GM10248 (cell line): ENCODE measurements at places on chromosomes 6 and 20.

DNA sequence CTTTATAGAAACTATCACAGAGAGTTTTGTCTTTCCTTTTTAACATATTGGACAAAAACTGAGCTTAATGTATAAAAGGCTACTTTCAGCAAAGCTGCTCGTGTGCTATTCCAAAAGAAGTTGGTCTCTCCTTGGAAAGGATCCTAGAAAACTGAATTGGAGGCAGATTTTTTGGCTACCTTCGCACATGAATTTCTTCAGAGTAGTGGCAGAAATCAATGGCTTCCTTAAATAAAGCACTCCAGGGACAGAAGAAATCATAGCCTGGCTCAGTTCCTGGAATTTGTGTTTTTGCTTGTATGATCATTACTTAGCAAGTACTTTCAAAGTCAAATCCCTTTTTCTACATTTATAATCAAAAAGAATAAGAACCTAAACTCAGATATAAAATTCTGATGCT lies 780.3 kb downstream of the PHF3 start:
- no peak for DNase-seq

- no peak for DNase-seq
Measured at GRCh38 chr6:126963077-126963809, 155.2 kb upstream of the RSPO3 start.

DNA sequence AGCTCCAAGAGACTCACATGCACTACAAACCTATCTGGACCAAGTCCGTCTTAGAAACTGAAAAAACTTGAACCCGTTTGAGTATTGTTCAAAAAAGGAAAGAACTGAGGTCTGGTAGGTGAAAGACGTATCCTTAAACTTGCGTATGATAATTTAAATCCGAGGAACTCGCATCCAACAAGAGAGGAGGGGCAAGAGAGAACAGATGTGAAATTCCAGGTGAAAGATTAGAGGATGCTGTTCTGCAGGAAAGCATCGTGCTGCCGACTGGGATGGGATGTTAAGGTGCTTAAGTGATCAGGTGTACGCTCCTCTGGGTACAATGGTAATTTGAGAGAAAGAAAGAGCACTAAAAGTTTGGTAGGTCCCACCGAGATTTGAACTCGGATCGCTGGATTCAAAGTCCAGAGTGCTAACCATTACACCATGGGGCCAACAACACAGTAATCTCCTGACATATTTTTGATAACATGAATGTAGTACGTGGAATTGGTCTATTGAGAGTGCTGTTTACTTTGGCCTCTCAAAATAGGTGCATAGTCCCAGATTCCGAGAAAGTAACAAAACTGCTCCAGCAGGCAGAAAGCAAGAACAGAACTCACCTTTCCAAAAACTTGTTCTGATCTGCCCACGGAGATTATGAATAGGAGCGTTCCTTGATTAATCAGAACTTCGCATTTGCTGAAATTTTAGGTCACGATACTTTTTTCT lies 53.5 kb upstream of the BTN3A2 start:
- DNase-seq: no peak

DNA sequence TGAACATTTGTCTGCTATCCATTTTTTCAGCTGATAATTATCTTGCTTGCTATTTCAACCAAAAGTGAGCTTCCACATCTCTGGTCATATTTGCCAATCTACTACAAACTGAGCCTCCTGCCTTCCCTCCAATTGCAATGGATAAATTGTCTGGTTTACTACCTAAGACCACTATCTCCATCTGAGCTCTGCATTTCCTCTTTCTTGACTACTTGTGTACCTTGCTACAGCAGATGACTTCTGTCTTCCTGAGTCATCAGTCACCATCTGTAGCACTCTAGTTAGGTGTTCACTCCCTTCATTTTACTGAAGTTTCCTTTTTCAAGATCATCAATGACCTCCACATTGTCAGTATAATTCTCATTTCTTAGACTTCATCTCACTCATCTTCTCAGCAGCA lies 33.5 kb upstream of the PHIP start:
- DNase-seq: no peak

DNA sequence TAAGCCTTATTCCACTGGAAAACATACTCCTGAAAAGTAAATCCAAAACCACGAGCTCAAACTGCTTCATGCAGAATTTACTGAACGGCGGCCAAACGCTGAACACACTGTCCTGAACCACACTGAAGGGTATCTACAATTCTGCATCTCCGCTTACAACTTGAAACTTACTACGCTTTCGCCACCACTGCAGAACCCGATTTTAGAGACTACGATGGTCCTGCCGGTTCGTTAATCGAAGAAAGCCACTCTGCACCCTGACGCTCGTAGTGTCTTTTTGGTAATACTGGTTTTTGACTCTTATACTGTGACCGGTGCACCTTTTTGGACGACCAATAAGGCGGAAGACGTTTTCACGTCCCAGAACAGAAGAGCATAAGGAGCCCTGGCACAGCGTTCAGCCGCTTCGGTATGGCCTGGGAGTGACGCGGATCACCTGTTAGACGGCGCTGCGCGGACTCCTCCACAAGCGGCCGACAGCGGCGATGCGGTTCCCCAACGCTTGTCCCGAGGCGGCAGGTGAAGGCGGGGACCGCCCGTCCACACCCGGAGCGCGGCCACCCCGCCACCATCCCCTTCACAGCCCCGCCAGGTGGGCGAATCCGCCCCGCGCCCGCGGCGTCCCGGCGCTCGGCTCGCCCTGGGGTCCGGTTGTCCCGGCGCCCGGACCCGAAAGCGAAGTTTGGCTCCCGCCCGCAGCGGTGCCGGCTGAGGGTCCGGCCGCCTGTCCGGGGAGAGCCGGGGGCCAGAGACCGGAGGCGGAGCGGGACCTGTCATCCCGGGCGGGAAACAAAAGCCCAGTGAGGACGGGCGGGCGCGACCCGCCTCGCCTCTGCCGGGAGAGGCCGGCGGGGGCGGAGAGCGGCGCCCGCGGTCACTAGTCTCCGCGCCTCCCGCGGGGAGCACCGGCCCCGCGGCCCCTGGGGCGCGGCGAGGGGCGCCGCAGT lies 784 bp downstream of the FKBP5 start:
- DNase-seq: peak; percentile 53

DNA sequence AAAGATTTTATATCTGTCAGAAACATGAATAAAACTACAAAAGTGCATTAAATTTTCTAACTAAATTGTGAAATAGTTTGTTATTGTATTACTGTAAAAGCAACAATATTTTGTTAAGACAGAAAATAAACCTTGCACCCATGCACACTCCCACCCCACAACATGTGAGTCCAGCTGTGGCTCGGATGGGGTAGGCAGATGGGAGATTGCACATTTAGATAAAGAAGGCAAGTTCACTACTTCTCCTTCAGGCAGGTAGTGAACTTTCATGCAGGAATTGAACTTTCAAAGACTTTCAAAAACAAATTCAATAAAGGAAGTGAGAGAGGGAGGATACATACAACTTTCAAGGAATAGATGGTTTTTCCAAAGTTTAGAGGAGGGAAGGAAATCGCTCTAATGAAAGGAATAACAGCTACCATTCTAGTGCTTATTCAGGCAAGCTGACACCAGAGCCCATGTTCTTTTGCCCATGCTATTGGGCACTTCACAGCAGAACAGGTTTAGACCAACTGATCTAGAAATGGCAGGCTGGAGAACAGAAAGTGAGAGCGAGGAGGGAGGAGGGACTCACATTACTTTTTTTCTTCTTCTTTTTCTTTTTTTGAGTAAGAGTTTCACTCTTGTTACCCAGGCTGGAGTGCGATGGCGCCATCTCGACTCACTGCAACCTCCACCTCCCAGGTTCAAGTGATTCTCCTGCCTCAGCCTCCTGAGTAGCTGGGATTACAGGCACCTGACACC lies 28.5 kb downstream of the SF3B5 start:
- peak; percentile 73 for DNase-seq

- no peak for DNase-seq
Measured at GRCh38 chr6:131792091-131792496, 15.7 kb upstream of the ENPP1 start.

- no peak for DNase-seq
Measured at GRCh38 chr6:109662192-109662591, 28.8 kb downstream of the AK9 start.

DNA sequence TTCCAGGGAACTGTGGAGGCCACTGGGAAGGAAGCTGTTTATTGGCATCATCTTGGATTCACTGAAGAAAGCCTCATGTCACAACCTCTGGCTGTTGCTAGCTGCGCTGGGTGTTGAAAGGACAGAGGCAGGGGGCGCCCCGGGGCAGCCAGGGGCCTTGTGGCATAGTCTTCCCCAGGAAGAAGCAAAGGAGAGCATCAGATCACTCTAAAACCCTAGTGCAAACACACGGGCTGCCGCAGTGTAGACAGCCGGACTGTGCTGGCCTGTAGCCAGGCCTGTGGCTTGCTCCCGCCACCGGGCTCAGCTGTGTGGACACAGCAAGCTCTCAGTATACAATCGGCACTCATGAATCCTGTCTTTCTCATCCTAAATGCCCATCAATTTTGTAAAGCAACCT lies 23.8 kb upstream of the SMOC2 start:
- no peak for DNase-seq

- no peak for DNase-seq
Measured at GRCh38 chr6:143575901-143576426, 64.4 kb upstream of the FUCA2 start.

GRCh38 chr20:1621316-1621715 lies 1.5 kb upstream of the SIRPB1 start:
- DNase-seq: peak; percentile 1

- DNase-seq: no peak
Measured at GRCh38 chr6:30875244-30876038, 8.9 kb upstream of the DDR1 start.

DNA sequence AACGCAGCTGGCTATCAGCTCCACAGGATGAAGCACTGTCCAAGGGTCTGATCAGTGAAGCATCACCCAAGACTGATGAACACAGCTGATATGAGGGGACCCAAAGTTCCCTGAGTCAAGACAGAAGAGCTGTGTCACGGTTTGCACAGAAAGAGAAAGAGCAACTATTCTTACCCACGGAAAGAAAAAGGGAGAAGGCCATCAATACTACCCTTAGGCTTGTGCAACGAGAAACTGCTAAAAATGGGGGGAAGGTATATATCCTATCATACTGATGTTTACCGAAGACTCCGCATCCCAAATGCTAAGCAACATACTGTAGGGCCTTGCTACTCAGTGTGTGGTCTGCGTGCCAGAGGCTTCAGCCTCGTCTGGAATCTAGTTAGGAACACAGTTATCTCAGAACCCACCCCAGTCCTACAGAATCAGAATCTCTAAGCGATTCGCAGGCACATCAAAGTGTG lies 665 bp downstream of the FASTKD5 start:
- no peak for DNase-seq

GRCh38 chr20:63804308-63804636 lies 26.8 kb downstream of the ZBTB46 start:
- DNase-seq: no peak

GRCh38 chr20:6051505-6051904 lies 2.4 kb downstream of the LRRN4 start:
- DNase-seq: no peak

DNA sequence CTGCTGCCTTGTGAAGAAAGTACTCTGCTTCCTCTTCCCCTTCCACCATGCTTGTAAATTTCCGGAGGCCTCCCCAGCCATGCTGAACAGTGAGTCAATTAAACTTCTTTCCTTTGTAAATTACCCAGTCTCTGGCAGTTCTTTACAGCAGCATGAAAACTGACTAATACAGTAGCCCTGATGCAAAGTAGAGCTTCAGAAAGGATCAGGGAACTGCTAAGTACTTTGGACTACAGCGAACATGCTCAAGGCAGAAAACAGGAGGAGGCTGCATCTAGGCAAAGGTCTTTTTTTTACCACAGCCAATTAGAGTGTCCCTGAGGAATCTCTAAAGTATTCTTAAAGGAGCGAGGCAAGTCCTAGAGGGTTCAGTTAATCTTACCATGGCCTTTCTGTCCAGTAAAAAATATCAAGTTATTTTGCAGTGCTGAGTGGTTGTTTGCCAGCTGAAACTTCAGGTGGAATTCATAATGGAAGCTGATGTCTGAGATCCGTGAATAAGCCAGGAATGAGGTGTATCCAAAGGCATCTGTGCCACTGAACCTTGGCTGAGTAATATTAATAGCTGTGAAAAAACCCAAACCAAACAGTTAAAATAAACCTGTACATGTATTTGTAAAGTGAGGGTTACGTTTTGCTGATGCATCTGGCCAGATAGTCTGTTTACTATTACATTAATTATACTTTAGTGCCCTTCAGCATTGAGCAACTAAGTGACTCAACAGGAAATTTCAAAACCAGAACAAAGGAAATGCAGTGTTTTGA lies 170.4 kb downstream of the PHF3 start:
- DNase-seq: no peak

- DNase-seq: no peak
Measured at GRCh38 chr20:63517376-63518309, 2.9 kb upstream of the PPDPF start.

GRCh38 chr20:31488115-31488514 lies 13.0 kb downstream of the REM1 start:
- no peak for DNase-seq

DNA sequence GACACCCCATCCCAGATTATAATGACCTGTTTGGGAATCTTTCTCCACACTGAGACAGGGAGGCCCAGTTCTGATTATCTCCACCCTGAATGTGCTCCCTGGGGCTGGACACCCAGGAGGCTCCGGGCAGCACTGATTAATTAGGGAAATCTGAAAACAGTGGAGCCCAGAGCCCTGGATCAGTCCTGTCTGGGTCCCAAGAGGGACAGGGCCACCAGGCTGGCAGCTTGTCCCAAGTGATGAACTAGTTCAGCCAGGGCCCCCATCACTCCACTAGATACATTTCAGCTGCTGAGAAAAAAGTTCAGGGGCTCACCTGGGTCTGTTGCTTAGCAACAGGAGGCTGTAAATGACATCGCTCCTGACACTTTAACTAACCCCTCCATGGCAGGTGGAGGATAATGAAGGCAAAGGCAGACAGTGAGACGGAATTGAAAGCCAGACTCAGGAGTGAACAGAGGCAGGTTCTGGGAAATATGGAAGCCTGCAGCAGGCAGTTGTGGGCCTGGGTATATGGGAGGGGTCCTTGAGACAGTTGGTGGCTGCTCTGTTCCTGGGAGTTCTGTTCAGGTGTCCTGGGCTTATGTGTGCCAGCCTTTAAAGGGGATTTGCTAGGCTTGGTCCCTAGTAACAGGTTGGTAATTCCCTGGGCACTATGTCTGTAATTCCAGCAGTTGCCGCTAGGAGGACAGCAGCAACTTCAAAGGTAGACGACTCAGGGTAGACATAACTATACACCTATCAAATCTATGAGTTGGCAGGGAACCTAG lies 78.3 kb upstream of the CTNNBL1 start:
- DNase-seq: peak; percentile 46

- peak; percentile 43 for DNase-seq
Measured at GRCh38 chr20:38894091-38894847, 31.9 kb upstream of the FAM83D start.

DNA sequence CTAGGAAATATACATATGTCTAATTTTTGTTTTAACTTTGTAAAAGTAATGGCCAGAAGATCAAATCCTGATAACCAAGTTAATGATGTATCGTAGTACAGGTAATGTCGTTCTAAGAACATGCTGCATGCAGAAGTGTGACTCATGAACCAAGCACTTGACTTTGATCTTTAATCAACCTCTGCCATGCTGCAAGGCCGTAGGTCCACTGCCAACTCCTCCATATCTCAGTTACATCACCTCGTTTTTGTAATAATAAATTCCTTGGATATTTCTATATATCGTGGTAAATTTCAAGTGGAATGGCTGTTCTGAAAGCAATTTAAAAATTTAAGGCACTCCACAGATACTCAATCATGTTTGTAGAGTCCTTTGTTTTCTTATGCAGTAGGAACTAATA lies 771.7 kb downstream of the EPHA7 start:
- no peak for DNase-seq

- DNase-seq: no peak
Measured at GRCh38 chr6:121510568-121511177, 75.2 kb downstream of the GJA1 start.

GRCh38 chr6:79518842-79519241 lies 18.4 kb downstream of the LCA5 start:
- DNase-seq: no peak

GRCh38 chr6:48835421-48835958 lies 627.6 kb downstream of the MMUT start:
- DNase-seq: no peak
